ENCODE measurements at places on chromosomes 16 and 17.

GRCh38 chr16:50204453-50205108, 51.5 kb downstream of the TENT4B start:
- no peaks in the 10 kb centered on the region for H3K27me3 ChIP-seq
- peaks cover 22% of the 10 kb centered on the region for H3K4me1 ChIP-seq
- no peak overlapping the region for H3K27ac ChIP-seq
- no peak for DNase-seq
- H3K36me3 ChIP-seq: no peaks in the 10 kb centered on the region

- DNase-seq: no peak
- no peak overlapping the region for H3K27ac ChIP-seq
- no peak overlapping the region for H3K4me3 ChIP-seq
These were observed 644.1 kb downstream of the KCNJ2 start for GRCh38 chr17:70813355-70813930.

DNA sequence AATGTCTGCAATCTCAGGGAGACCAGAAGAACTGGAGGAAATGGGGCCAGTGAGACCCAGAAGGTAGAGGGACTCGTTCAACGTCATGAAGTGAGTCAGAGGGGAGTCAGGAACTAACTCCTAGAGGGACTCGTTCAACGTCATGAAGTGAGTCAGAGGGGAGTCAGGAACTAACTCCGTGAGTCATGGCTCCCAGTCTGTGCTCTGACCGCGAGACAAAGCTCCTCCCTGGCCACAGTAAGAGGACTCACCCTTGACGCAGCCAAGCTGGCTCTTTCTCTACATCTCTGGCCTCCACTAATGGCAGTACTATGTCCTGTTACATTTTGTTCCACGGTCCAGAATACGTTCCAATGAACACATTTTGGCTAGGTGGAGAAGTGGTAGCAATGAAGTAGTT, 902.5 kb downstream of the KCNJ2 start:
- H3K27ac ChIP-seq: no peak overlapping the region
- no peak overlapping the region for H3K4me3 ChIP-seq
- DNase-seq: no peak
- H3K36me3 ChIP-seq: no peaks in the 10 kb centered on the region
- no peaks in the 10 kb centered on the region for H3K4me1 ChIP-seq
- no peaks in the 10 kb centered on the region for H3K27me3 ChIP-seq

GRCh38 chr16:87570938-87571867, 31.1 kb upstream of the JPH3 start:
- no peak overlapping the region for H3K27ac ChIP-seq
- no peaks in the 10 kb centered on the region for H3K27me3 ChIP-seq
- DNase-seq: peak; percentile 67
- H3K36me3 ChIP-seq: peaks cover 6% of the 10 kb centered on the region
- peaks cover 6% of the 10 kb centered on the region for H3K4me1 ChIP-seq
- H3K4me3 ChIP-seq: no peak overlapping the region

- H3K4me3 ChIP-seq: no peak overlapping the region
- peaks cover 3% of the 10 kb centered on the region for H3K4me1 ChIP-seq
- H3K27me3 ChIP-seq: no peaks in the 10 kb centered on the region
These were observed 10.6 kb downstream of the PLLP start for GRCh38 chr16:57273826-57274225.

- no peak for DNase-seq
- H3K27ac ChIP-seq: no peak overlapping the region
- peaks cover 4% of the 10 kb centered on the region for H3K4me1 ChIP-seq
- H3K27me3 ChIP-seq: peaks cover 4% of the 10 kb centered on the region
- H3K36me3 ChIP-seq: no peaks in the 10 kb centered on the region
These were observed 7.7 kb downstream of the CES2 start for GRCh38 chr16:66942981-66943380.

DNA sequence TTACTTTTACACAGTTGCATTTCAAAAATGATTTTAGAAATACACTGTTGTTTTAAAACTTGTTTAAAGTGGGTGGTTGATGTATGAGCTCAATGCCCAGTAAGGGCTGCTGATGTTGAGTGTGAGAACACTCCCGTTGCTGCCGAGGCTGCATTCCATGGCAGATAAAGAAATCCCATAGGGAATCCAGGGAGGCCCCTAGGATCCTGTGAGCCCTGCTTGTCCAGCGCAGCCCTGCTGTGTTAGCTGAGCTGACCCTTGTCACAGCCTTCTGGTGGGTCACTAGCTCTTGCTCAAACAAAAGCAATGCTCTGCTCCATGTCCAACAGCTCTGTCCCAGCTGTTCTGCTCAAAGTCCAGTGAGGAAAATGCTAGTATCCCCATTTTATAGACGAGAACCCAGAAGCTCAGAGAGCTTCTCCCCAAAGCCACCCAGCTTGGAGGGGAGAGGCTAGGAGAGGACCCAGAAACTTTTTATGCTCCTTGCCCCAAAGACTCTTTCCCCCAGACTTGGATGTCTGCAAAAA, 18.6 kb upstream of the COL1A1 start:
- H3K4me1 ChIP-seq: peaks cover 6% of the 10 kb centered on the region
- peaks cover 4% of the 10 kb centered on the region for H3K27me3 ChIP-seq
- no peak for DNase-seq
- no peak overlapping the region for H3K27ac ChIP-seq

- H3K27ac ChIP-seq: no peak overlapping the region
- DNase-seq: no peak
- H3K4me3 ChIP-seq: no peak overlapping the region
- H3K36me3 ChIP-seq: peaks cover 5% of the 10 kb centered on the region
These were observed 730.7 kb upstream of the KIF2B start for GRCh38 chr17:53092072-53092471.

DNA sequence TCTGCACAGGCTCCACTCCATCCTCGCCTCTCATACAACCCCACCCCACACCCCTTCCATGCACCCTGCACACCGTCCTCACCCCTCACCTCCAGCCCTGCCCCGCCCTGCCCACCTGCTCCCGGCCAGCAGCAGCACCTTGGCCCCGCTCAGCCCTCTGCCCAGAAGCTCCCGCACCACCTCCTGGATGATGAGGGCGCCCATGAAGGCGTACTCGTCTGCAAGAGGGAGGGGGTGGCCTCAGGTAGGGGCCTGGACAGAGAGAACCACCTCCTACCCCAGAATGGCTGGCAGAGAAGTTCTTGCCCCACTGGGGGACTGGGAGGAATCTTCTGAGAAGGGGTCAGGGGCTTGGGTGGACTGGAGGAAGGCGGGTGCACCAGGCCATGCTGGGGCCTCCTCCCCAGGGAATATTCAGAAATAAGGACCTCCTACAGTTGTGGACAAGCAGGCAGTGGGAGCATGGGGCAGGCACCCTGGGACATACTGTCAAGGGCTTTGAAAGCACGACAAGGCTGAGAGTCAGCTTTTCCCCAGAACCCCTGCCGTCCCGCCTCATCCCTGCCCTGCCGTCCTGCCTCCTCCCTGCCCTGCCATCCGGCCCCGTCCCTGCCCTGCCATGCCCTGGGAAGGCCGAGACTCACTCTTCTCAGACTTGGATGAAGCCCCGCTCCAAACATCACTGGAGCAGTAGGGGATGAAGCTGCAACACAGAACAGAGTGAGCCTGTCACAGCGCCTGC, 3.1 kb downstream of the NOTUM start:
- peaks cover 4% of the 10 kb centered on the region for H3K36me3 ChIP-seq
- peak overlapping the region; percentile 79 for H3K4me3 ChIP-seq
- peaks cover 10% of the 10 kb centered on the region for H3K27me3 ChIP-seq
- DNase-seq: no peak
